ENCODE measurements at places on chromosomes 6 and 20.

- DNase-seq, result no peak
Measured at GRCh38 chr6:85680388-85680787, 37.7 kb upstream of the SYNCRIP start.

DNA sequence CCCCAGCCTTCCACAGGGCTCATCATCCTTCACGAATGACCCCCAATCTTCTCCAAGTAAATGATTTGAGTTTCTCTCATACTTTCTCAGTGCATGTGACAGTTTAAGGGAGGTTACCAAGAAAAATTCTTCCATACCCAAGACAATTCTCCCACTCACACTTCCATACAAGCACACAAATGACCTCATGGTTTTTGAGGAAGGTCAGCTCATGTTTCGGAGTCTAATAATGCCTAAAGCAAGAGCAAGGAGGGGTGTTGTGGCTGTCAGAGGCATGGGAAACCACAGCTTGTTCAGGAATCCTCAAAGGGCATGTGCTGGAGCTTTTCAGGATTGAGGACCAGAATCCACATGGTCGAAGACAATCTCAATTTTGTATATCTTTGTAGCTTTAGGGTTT, 279.0 kb downstream of the MAFB start:
- no peak for DNase-seq

DNA sequence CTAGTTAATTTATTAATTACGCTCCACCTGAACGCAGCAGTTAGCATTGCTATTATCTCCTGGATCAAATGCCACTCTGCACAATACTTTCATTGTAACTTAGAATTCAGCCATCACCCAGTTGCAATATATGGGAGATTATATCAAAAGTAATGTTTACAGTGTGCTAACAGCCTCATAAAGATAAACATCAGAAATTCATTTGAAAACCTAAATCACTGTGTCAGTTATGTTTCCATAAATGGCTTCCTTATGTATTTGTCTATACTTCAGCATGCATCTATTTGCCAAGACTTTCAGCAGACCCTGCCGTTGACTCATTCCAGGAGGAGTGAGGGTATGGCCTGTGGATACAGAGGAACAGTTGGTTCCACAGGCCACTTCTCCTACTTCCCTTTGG, 300.1 kb downstream of the TFAP2B start:
- DNase-seq, result no peak

DNA sequence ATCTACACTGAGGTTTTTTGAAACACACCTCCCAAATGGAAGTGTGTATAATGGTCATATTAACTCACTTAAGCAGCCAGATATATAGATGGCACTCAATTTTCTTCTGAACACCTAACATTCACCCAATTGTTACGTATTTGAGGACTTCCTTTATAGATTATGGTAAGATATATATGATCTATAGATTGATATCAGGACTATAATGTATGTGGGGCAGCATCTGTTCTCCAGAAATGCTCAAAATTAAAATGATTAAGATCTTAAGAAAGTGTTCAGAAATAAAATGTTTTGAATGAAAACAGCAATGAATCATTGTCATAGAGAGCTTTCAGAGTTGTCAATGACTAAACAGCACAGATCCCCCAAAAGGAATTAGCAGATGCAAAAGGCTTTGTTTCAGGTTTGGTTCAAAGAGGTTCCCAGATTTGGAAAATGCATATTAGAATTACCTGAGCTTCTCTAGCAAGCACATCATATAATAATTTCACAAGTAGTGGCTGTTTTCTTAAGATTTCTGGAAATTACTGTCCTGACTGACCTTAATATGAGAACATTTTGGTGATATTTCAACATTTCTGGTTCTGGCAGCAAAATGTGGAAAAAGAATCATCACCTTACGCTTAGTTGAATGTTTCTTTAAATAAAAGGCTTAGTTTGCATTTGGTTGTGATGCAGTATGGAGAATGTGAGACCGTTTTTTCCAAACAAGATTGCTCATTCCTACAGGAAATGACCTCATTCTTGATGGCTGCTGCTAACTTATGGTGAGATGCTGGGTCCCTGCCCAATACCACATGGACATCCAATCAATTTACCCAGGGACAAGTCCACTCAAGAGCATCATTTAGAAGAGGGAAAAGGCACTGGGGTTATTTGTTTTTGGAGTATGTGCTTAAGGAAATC, 31.5 kb downstream of the TRAF3IP2 start:
- no peak for DNase-seq

- no peak for DNase-seq
Measured at GRCh38 chr6:93317592-93317991, 101.8 kb downstream of the EPHA7 start.

GRCh38 chr20:40765814-40766480, 76.9 kb upstream of the MAFB start:
- DNase-seq, result no peak

DNA sequence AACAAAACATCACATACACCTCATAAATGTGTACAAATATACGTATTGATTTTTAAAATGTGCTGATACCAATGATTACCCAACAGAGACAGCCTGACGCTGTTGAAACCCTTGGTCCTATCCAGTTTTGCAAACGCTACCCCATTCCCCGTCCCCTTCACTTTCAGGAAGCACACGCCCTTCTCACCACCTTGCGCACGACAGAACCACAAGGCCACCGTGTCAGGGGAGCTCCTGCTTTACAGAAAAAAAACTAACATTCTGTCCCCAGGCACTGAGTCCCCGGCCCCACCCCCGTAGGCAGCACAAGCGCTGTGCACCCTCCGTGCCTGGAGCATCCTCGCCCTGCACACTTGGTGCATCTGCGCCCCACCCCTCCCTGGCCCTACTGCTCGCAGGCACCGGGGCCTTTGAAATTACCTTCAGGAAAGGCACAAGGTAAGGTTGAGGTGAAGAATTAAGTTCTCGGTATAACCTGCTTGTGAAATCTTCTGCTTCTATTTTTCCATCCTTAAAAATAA, 58.5 kb downstream of the TAF4 start:
- no peak for DNase-seq

DNA sequence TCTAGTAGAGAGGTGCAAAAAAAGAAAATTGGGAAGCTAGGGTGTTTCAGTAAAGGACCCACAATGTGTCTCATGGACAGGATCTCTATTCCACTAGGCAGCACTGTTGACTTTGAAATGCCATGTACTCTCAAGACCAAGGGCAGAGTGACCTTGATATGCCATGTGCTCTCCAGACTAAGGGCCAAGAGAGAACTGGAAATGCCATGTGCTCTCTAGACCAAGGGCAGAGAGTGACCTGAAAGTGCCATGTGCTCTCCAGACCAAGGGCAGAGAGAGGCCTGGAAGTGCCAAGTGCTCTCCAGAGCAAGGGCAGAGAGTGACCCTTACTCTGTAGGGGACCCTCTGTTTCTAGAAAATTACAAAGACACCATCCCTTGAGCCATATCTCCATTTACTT, 49.3 kb upstream of the HTR1B start:
- no peak for DNase-seq

- no peak for DNase-seq
Measured at GRCh38 chr20:61052776-61053442, 199.2 kb upstream of the CDH4 start.

GRCh38 chr6:164216839-164217238, 802.3 kb downstream of the QKI start:
- DNase-seq, result no peak

GRCh38 chr6:115972679-115973078, 88.0 kb downstream of the FRK start:
- DNase-seq, result no peak

DNA sequence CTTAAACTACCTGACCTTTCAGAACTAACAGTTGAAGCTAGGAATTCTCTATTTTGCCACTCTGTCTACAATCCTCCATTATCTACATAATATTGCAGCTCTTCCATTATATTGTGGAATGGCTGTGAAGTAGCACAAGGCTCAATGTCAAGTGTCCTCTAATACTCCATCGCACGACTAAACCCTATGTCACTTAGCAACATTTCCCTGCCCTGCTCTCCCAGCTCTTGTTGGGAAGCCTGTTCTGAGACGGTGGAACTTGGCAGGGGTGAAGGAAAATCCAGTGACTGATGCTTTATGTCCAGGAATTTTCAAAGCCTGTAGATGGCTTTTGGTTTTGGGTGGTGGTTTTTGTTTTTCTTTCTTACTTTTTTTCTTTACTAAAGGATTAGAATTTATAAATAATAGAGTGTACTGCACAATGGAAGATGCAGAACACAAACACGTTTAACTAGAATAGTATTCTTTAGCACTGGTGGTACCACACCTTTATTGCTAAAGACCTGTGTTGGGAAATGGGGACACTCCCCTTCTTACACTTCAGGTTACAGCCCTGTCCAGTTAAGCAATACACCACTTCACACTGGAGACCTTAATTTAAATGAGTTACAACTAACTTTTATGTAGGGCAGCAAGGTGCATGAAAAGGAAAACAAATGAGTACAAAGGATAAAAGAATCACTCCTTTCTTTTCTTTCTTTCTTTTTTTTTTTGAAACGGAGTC, 20.7 kb upstream of the AMD1 start:
- DNase-seq, result no peak

DNA sequence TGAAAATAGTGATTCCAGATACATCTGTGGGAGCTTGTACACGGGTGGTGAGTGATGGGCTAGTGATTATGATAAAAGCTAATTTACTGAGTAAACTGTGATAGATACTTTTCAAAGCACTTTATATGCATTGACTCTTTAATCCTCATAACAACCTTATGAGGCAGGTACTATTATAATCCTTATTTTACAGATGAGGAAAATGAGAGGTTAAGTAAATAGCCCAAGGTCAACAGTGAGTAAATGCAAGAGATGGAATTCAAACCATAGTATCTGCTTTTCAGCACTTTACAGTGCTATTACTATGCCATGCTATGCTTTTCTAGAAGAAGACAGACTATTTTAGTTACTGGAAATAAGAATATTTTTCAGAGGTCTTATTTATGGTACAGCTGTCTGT, 320.9 kb upstream of the CITED2 start:
- no peak for DNase-seq

DNA sequence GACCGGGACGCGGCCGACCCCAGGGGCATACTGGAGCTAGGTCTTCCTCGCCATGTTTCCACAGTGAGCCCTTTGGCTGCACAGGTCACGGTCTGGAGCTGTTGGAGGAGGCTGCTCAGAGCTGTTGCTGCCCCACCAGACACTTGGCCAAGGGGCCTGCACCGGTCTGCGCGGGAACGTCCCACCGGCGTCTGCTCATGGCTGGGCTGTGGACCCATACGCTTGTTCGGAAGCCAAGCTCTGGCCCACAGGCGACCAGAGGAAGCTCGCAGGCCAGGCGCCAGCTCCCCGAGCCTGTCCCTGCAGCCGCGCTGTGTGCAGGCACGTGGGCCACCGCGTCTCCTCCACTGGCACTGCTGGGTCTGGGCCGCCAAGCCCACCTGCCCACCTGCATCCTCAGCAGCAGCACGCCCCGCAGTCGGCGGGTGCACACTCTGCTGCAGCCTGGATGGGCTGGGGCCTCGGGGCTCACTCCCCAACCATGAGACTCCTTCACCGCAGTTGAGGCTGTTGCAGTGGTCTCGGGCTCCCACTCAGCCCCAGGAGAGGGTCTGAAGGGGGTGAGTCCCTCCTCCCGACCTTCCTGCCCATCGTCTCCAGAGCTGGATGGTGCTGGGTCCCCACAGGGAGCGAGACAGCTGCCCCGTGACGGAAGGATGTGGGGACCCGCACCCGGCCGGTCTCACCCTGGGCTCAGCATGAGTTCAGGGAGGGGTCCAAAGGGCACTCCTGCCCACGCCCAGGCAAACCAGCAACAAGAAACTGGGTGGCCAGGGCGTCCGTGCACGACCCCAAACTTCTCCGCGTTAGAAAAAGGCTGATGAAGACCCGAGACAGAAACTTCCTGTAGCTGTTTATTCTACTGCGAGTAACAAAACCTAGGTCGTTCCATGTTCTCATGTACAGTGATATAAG, 15.5 kb upstream of the TCFL5 start:
- DNase-seq, result no peak

DNA sequence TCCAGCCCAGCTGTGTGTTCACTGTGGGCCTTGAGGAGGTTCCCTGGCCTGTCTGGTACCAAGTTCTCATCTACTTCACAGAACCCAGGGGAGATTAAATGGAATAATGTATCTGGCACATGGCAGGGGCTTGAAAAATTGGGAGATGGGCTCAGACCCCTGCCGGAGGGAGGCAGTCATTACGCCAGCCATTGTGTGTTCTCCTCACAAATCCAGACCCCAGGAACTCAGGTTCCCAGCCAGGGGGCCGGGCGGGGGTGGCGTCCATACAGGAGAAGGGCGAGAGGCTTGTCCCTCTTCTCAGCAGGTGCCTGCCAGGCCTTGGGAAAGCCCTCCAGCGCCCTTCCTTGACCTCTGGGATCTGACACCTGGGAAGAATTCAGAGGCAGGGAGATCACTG, 8.1 kb downstream of the NOL4L start:
- DNase-seq, result no peak

DNA sequence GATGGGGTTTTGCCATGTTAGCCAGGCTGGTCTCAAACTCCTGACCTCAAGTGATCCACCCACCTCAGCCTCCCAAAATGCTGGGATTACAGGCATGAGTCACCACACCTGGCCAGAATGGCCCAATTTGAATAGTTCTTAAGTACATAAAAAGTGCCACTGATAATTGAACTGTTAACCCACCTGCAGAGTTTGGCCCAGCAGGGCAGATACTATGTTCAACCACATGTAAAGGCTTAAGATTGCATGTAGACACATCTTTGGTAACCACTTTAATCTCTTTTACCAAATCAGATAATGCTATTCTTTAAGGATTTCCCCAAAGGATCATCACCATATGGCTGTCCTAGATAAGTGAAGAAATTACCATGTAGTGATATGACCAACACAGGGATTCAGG, 21.3 kb upstream of the SGK1 start:
- no peak for DNase-seq

DNA sequence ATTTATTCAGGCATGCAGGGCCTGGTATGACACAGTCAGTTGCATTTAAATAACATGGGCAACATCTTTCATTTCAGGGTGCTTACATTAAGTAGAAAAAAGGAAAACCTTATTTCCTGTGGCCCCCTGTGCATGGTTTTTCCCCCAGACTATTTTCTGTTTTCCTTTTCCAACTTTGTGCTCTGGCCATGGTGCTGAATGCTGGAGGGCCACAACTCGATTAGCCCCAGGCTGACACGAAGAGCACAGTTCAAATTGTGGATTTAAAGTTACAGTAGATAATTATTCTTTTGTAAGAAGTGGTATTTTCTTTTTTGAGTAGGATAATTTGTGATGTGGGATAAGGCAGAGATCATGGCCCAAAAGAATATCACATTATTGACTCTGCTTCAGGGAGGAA, 332.0 kb downstream of the HAO1 start:
- DNase-seq, result no peak

DNA sequence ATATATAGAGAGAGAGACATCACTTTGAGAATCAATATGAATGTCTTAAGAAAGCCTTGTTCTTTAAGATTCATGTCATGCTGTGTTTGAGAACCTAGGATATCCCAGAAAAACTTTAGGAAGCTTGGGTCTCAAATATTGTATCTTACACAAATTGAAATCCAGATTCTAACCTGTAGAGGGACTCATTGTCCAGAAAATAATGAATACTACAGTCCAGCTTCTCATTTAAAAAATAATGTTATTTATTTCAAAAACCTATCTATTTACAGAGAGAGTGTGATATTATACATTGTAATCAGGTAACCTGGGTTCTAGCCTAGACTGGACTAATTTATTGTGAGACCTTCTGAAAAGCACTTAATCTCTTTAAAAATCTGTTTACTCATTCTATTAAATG, 4.2 kb downstream of the RFX6 start:
- DNase-seq, result no peak
